ENCODE measurements at places on chromosomes 1 and 21.

GRCh38 chr1:93219443-93219842 lies 38.9 kb downstream of the CCDC18 start:
- DNase-seq = peak; percentile 16

- no peak for DNase-seq
Observed at GRCh38 chr1:246448373-246448772, 58.7 kb downstream of the SMYD3 start.

DNA sequence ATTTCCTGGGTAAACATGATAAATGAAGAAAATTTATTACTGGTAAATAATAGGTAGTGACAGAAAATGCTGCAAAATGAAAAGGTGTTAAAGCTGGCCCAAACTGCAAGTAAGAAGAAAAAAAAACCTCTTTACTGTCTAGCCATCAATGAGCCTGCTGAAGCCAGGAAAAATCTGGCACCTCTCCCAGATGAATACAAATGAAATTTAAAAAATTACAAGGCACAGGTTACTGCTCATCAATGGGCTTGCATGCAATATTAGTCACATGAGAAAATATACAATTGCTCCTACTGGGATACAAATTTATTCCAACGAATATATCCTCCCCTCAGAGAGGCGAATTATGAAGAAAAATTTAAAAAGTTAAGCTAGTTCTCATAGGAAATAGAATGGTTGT lies 1422.5 kb downstream of the KCNT2 start:
- peak; percentile 5 for DNase-seq

DNA sequence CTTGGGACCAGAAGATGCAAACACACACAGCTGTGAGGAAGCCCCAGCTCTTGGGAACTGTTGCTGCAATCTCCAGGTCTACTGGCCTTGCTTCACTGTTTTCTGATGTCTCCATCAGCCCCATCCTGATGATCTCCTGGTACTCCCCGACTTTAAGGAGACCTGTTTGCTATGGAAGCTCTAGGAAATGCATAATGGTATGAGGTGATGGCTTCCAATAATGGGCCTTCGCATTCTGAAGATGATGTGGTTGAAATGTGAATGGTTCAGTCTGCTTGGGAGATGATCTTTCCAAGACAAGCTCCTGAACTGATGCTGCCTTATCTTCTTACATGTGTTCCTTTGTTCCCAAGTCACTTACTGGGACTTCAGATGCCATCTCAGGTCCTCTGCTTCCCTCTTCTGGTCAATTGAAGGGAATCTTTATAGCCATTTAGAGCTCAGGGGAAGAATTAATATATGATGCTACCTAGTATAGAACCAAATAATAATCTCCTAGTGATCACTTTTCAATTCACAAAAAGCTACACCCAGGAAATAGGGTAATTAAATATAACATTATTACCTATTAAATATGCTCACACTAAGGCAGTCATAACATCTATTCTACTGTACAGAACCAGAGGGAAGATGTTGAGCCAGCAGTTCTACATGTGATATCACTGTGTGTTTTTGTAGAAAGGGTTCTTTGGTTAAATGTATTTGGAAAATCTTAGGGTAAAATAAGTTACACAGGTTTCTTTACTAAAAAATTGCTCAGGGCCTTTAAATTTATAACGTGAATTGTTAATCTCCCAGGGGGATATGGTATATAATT lies 73.9 kb upstream of the VTCN1 start:
- DNase-seq = peak; percentile 66

DNA sequence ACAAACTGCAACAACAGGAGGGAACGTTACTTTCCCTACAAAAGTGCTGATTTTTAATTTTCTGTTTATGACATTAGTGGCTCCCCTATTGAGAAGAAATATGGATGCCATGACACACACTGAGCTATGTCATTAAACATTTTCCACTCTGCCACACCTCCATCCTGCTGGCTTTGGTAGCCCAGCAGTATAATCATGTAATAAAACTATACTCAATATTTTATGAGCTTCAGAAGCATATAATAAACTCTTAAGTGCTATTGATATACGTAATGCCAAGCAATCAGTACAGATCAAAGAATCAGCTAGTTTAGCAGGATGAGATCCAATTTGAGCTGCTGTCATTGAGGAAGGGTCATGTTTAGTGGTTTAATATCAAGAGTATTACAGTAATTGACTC lies 141.3 kb upstream of the LRRC7 start:
- DNase-seq = no peak
